ENCODE measurements at places on chromosomes 3 and 15.

DNA sequence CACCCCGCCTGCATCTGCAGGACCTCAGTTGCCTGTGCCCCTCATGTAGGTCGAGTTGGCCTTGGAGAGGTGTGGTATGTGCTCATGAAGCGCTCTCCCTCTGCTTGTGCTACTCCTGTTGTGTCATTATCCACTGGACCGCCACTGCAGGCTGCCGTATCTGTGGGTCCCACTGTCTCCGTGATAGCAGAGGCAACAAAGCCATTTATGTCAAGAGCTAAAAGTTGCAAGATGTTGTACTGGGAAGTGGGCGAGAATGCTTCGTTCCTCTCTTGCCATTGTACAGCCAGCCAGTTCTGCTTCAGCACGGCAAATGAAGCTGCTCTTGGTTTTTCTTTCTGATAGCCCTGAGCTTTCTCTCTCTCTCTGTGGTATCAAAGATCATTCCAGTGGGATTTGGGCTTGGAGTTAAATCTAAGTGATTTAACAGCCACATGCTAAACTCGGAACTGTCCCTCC is 89.0 kb downstream of the TMEM212 start:
- no peak for DNase-seq

GRCh38 chr15:52326756-52327155 is 31.2 kb upstream of the MYO5C start:
- DNase-seq: no peak

- no peak for DNase-seq
Observed at GRCh38 chr15:88131937-88132336, 124.6 kb downstream of the NTRK3 start.

GRCh38 chr15:55827204-55827603 is 84.3 kb upstream of the PRTG start:
- no peak for DNase-seq

DNA sequence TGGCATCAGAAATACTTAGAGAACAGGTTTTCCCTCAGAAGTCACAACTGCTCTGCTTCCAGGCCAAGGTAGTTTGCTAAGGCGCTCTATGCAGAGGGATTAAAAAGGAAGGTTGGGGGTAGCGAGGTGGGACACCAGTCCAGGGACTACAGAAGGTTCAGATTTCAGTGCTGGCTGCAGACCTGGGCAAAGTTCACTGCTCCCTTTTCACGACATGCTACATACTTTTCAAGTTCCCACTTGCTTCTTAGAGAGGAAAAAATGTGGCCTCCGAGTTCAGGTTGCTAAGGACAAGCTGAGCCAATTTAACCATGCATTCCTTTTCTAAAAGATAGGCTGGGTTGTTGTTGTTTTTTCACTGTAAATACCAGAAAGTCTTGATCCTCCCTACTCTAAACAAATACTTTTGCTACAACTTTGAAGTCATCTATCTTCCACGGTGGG is 158.6 kb upstream of the NR2F2 start:
- DNase-seq: no peak

DNA sequence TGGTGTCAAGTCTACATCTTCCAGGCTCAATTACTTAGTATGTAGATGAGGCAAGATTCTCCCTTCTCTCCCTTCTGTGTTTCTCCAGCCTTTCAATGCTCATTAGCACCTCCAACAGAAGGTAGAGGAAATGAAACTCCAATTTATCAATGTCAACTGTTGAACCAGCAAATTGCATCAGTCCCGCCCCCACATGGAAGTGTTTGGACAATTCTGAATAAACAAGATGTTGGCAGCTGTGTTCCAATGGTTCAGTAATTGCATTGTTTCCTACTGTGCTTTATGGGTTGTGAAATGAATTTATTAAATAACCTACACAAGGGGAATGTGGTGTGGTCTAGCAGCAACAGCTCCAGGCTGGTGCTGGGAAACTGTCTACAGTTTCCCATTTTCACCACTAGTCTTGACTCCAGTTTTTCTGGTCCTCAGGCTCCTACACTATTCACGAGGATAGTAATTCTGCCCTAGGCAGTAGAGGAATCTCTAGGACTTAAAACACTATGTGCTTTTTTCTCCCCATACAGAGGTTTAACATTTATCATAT is 91.9 kb downstream of the MB21D2 start:
- DNase-seq: no peak

GRCh38 chr3:178370387-178370786 is 165.8 kb upstream of the KCNMB2 start:
- DNase-seq: no peak

- DNase-seq: no peak
Observed at GRCh38 chr15:63858881-63859280, 25.1 kb upstream of the HERC1 start.

- DNase-seq: no peak
Observed at GRCh38 chr15:91555312-91555711, 298.2 kb upstream of the SLCO3A1 start.

DNA sequence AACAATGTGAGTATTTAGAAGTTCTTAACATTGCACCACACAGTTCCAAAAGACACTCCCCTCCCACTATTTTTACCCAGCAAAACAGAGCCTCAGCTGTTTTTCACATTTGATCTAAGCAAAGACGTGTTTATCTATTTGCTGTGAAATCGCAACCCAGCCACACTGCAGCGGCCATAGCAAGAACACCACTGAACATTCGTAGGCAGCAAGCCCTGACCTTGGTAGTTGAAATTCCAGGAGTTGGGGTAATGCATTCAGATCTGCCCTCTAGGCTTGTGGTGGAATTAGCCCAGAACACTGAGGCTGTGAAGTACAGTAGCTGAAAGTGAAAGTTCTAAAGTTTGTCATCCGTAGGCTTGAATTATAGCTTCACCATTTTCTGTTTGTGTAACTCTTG is 17.1 kb upstream of the SLC24A5 start:
- no peak for DNase-seq

GRCh38 chr3:172283841-172284357 is 164.4 kb downstream of the GHSR start:
- DNase-seq: no peak

DNA sequence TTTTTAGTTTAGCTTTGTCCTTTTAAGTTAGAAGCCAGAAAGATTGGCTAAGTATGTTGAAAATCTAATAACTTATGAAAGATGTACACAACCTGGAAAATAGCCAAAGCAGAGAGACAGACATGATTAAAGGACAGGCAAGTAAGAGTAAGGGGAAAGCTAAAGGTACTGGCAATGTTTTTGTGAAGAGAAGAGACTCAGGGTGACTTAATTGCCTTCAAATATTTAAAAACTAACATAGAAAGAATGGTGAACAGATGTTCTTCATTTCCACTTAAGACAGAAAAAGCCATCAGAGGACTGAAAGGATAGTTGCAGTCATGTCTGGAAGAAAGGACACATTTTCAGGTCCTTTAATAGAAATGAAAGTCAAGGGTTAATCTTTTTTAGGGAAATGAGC is 68.8 kb downstream of the ZNF385D start:
- no peak for DNase-seq

DNA sequence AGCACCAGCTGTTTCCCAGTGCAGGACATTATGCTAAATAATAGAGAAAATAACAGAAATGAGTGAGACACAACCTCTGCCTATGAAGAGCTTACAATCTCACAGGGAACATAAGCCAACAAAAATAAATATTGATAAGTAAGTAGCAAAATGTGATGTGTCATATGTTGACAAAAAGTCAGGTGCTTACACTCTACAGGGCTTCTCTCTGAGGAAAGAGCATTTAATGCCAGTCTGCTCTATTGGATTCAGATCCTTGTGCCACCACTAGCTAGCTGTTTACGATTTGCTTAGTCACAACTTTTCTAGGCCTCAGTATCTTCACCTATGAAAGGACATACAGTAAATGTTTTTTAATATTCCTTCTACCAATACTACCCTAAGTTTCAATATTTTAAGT is 500.9 kb upstream of the NAALADL2 start:
- DNase-seq: no peak

- DNase-seq: no peak
Observed at GRCh38 chr15:78628227-78628626, 7.4 kb upstream of the CHRNA3 start.

DNA sequence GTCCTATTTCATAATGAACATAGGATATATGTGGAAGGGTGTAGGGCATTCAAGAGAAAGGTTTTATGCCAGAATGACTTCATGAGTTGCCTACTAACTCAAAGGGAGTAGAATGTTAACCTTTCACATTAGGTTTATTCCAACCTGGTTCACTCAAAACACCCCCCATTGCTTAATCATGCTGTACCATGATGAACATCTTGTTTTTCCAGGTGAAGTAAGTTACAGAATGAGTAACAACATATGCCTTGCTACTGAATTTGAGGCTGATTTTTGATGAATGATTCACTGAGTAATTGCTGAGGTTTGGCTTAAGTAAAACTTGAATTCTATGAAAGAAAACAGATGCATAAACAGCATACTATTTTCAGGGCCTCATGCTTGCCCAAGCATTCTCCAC is 5.9 kb upstream of the CLDN16 start:
- DNase-seq: no peak

GRCh38 chr3:131701153-131701770 is 198.5 kb upstream of the MRPL3 start:
- DNase-seq: no peak

DNA sequence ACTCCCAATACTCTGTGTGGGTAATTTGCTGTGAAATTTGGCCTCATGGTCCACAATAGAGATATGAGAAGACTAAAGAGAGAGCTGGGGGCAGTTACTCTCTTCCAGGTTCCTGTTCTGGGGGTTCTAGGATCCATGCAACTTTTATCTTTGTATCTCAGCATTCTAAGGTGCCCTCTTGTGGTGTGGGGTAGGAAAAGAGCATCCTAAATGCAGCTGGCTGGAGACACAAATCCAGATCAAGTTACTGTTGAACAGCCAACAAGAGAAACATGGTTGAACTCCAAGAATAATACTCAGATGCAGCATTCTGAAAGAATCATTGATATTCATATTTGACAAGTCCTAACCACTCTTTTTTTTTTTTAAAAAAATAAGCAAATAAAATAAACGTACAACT is 238.2 kb downstream of the GREM1 start:
- DNase-seq: no peak

DNA sequence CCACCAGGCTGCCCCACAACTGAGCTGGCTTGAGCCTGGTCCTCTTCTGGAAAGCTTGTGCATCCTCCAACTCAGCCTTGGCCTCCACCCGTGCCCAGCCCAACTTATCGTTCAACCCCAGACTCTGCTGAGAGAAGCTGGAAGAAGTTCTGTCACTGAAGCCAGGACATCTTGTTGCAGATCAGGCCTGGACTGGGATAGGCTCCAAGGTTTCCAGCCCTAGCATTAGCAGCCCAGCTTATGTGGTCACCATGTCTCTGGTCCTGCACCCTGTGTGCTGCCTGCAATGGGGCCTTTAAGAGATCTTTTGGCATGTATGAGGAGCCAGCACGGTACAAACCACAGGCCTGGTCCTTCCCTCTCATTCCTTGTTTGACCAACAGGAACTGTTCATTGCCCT is 15.2 kb upstream of the CAMP start:
- DNase-seq: no peak

- no peak for DNase-seq
Observed at GRCh38 chr15:23035964-23036566, 3.3 kb downstream of the TUBGCP5 start.

DNA sequence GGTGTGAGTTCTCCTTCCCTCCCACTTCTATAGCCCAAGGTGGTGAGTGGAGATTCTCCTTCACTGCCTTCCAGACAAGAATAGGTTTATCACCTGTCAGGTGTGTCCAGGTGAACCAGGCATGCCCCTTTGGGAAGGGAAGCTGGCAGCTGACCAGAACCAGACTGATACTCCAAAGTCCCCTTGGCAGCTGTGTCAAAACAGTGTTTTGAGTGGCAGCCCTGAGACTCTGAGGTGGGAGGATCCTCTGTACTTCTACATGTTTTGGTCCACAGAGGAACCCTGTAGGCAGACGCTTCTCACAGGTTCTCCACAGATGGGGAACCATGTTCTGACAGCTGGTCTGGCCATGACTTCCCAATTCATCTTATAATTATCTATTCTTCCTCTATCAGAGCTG is 30.1 kb downstream of the ISL2 start:
- DNase-seq: no peak

GRCh38 chr3:73739791-73740453 is 115.2 kb upstream of the PDZRN3 start:
- DNase-seq: no peak

DNA sequence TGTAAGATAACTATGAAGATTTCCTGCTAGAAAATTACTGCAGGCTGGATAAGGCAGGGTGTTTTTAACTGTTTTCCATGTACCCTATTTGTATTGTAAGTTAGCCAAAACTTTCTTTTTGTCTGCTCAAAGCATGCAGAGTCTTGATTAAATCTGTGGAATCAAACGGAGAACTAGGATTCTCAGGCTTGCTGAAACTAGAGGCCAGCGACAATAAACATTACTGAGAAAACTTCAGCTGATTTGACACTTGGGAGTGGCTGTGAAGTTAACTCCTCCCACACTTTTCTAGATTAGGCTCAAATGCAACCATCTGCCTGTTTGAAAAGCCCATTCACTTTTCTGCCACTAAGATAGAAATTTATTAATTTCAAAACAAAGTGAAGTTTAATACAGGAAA is 153.2 kb upstream of the FRMD4B start:
- no peak for DNase-seq

DNA sequence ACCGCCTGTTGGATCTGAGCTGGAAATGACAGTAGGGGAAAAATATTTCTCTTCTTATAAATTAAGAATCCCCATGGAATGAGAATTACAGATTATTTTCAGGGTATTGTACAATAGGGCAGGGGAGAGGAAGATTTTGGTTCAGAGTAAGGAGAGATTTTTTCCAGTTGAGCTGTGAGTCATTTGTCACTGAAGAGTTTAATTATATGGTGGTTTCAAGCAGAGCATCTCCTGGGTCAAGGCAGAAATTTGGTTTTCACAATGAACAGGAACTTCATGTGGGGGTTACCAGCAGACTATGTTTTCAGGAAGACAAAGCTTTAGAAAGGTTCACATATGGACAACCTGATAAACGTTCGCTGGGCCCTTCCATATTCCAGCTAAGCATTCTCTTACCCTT is 182.8 kb upstream of the NR2E3 start:
- DNase-seq: no peak

GRCh38 chr3:39376959-39377634 is 6.1 kb upstream of the SLC25A38 start:
- no peak for DNase-seq

GRCh38 chr15:75704263-75704615 is 8.4 kb downstream of the CSPG4 start:
- no peak for DNase-seq

DNA sequence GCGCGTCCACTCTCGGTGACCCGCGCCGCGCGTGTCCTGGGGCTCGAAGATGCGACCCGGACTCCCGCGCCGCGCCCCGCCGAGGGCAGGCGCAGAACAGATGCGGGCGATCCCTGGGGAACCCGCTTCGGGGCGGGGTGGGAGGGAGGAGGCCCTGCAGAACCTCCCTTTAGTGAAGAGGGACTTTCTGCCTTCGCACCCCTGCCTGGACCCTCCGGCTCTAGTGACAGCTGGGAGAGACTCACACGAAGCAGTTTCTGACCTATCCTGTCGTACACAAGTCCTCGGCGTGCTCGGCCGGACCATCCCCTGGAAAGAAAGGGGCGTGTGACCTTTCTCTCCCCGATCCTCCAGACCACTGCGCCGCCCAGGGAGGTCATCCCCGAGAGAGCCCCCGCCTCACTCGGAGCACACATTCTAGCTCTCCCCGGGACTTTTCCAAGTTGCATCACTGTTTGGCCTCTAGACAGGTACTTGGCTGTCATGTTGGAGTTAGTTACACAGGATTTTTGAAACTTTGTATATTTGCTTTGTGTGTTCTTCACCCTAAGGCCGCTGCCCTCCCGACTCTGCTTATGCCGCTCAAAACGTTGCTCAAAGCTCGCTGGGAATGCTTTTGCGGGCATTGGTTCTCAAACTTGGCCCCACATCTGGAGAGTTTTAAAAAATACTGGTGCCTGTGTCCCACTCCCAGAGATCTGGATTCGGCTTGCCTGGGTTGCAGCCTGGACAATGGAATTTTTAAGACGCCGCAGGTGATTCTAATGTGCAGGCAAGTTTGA is 582 bp downstream of the CGNL1 start:
- no peak for DNase-seq
